ENCODE measurements at places on chromosomes 3 and 15.

DNA sequence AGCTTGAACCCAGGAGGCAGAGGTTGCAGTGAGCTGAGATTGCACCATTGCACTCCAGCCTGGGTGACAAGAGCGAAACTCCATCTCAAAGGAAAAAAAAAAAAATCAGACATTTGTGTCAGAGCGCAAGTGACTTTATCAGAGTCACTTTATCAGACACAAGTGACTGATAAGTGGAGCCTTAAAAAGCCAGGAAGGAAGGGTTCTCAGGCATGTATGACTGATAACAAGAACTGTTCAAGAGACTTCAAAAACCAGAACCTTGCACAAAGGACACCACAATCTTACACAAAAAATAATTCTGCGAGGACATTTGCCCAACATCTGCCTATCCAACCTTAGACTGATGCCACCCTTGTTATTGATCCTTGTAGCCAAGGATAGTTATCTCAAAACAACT lies 13.3 kb upstream of the CFAP44 start:
- no peak for DNase-seq

- no peak for DNase-seq
Observed at GRCh38 chr3:62961874-62962556, 86.8 kb upstream of the CADPS start.

DNA sequence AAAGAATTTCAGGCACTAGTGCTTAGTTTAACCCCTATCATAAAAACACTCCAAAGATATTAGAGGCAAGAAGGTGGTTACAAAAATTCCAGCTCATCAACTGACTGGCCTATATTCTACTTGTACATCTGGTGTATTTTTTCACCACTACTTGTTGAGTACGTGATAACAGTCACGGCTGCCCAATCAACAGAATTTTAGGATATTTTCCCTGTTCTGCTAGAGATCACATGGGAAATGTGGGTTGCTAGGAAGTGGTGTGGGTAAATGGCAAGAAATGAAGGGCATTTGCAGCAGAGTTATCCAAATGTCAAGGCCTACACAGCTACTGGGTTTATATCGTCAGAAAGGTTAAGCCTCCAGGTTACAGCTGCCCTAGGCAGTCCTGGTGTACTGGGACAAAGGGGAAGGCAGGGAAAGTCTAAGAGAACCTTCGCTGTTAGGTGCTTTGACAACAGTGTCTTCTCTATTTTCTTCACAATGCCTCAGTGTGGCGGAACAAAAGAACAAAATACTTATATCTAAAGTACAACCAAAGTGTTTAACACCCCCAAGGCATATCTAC lies 81.9 kb downstream of the FMN1 start:
- DNase-seq = no peak

GRCh38 chr3:46853441-46854415 lies 9.5 kb downstream of the MYL3 start:
- no peak for DNase-seq

DNA sequence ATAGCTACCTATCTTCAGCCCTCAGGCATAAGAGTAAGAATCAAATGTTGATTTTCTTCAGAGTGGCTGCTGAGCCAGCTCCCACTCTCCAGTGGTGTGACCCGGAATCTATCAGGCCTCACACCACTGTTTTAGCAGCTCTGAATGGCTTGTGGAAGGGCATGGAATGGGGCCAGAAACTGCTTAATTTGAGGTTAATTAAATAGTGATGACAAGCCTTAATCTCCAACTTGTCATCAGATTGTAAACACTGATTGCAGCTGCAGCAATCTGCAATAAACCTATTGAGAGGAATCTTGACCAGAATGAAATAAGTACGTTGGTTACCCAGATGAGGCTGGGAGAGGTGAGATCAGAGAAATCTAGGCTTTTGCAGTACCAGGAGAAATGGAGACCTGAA lies 317.4 kb downstream of the FHIT start:
- DNase-seq = no peak

DNA sequence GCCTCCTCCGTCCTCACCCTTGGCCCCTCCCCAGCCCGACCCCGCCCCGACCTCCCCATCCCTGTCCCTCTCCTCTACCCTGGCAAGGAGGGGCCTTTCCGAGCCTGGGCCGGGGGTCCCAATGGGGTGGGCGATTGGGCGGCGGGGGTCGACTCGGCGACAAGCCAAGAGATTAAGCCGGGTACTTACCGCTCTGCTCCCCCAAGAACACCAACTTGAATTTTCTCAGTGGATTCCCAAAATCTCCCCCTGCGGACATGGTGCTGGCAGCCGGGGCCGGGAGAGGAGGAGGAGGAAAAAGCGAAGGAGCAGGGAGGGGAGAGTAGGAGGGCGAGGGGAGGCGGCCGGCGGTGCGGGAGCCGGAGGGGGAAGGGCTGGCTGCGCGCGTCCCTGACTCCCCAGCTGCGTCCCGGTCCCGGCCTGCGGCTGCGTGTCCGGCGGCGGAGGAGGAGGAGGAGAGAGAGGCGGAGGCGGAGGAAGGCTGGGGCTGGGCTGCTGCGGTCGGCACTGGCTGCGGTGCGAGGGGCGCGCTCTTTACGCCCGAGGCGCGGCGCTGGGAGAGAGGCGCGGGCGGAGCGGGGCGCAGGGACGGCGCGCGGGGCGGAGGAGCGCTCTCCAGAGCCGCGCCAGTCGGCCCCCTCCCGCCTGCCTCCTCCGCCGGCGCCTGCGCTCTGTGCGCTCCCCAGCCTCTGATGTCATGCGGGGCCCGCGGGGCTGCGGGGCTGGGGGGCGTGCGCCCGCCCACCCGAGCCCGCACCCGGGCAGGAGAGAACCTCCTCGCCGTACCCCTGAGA lies at the start of gene RAB6B:
TSS of gene RAB6B (minus strand) at position 675 of the 794 bp plus-strand sequence. CDS start at position 259, 416 bp downstream.
- DNase-seq = no peak

- no peak for DNase-seq
Observed at GRCh38 chr3:69164296-69164695, 41.9 kb upstream of the LMOD3 start.
